Fibroblast of villous mesenchyme (primary cell): ENCODE measurements at places on chromosomes 16 and 17.

GRCh38 chr16:86322283-86322682 lies 188.0 kb upstream of the FOXF1 start:
- no peak for DNase-seq

DNA sequence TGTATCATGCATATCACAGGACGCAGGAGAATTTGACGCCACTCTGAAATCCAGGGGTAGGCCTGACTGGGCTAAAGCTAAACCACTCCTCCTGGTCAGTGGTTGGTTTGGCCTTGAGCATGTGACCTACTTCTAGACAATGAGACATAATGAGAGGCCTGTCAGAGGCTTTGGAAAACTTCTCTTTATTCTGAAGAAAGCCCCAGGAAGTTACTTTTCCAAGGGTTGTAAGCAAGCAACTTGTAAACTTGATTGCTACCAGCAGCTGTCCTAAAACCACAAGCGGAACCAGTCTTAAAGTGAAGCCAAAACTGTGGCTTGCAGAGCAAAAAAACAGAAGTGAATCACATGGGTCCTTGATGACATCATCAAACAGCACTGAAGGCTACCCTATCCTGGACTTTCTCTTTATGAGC lies 138.2 kb upstream of the COX10 start:
- DNase-seq = peak; percentile 89

DNA sequence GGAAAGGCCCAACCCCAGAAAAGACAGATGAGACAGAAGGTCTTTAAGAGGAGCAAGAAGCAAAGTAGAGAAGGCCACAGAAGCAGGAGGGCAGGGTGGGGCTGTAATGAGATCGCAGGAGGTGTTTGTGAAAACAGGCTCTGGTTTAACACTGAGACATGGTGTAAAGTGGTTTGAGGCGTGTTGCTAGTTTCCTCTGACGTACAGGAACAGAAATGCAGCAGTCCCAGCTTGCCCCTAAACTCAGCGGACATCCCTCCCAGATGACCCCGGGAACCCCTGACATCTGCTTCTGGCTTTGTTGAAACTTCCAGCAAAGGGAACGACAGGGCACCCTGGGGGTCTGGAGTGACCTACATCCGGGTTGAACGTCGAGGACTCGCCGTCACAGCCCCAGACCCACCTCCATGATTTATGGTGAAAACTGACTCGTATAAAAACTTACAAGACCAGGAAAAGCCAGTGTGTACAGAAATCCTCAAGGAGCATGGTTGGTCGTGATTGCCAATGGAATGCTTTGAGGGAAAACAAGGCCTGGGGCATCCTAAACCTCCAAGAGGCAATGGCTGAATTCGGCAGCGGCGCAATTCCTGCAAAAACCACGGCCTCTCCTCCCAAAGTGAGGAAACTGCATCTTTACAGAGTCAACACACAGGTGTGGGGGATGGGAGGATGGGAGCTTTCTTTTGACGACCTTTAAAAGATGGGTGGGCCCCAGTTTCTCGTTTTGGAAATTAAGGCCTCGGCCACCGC lies 25.8 kb downstream of the LITAF start:
- peak; percentile 95 for DNase-seq

GRCh38 chr16:9481747-9482730 lies 390.6 kb downstream of the HAPSTR1 start:
- DNase-seq = no peak

- no peak for DNase-seq
Measured at GRCh38 chr16:2204416-2205103, 694 bp upstream of the MLST8 start.

DNA sequence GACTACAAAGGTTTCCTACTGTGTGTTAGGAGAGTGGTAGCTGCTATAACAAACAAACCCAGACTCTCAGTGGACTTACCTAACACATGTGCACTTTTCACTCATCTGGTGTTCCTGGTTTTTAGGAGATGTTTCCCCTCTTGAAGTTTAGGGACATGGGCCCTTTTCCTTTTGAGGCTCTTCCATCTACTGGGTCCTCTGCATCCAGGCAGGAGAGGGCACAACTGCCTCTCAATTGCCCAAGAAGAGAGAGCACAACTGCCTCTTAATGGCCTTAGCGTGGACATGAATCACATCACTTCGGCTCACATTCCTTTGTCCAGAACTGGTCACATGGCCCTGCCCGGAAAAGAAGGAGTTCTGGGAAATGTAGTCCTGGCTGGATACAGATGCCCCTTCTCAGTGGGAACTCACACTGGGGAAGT lies 9.8 kb upstream of the TNRC6C start:
- peak; percentile 56 for DNase-seq
